Kidney tubule cell (primary cell): ENCODE measurements at places on chromosomes 16 and 17.

DNA sequence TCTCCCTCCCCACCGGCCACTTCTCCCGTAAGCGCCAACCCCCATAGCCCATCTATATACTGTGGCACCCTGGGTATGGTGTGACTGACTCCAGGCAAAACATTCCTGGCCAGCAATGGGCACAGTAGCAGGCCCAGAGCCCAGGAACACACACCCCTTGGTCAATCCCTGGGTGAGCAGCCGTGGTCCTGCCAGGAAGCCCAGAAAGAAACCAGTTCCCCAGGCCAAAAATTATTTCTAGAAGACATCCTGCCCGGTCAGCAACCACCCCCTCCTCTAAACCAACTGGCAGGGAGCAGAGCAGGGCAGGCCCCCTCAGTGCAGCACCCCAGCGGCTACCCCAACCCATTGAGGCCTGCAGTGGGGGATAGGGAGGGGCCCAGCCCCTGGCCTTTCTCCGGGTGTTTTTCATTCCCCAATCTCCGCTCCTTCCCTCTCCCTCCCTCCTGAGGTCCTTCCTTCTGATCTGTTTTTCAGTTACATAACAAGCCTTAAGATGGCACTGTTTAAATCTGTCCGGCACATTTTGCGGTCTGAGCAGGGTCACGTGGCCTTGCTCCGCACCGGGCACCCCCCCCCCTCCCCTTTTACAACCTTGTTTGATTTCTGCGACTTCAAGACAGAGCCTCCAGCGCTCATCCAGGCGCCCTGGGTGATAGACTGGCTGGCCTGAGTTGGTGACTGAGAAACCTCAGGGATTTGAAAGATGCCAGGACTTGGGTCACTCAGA is 2.0 kb downstream of the NPTX1 start:
- peak; percentile 38 for DNase-seq

DNA sequence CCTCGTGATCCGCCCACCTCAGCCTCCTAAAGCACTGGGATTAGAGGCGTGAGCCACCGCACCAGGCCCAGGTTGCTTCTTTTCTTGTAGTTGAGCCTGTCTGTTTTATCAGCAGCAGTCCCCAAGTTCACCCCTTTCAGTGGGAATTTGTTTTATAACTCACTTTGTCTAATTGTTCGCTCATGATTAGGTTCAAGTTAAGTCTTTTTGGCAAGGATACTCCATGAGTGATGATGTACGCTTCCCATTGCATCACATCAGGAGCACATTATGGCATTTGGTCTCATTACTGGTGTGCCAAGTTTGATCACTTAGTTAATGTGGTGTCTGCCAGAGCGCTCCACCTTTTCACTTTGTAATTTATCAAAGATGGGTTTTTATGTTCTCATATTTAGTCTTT is 14.4 kb upstream of the GJD3 start:
- DNase-seq, result no peak

DNA sequence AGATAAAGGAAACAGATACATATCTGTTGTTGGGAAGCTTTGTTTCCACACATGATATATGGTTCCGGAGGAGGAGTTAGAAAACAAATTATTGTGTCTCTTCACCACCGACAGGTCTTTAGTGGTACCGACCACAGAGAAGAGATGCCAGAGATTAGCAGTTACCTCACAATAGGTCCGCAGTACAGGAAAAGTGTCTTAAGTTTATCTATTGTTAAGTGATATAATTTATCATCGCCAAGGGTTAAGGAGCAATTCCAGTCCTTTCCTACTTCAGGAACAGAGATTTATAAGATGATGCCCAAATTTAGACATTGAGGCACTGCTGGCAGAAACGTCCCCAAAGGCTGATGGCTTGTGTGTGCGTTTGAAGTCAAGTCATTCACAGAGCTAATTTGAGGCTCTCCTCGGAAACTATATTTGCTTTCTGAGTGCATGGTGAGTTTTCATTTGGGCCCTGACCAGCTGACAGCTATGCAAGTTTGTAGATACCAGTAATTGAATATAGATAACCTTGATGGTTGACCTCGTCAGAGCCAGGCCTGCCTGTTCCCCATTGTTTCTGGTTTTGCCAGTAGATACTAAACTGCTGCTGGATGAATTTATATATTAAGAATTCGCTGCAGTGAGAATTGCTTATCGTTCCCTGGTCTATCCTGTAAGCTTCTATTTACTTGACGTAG is 196.4 kb upstream of the IRX3 start:
- no peak for DNase-seq

GRCh38 chr17:58278661-58279015 is 2.1 kb downstream of the MPO start:
- peak; percentile 9 for DNase-seq

- no peak for DNase-seq
Measured at GRCh38 chr16:80874925-80875324, 70.5 kb upstream of the CDYL2 start.

DNA sequence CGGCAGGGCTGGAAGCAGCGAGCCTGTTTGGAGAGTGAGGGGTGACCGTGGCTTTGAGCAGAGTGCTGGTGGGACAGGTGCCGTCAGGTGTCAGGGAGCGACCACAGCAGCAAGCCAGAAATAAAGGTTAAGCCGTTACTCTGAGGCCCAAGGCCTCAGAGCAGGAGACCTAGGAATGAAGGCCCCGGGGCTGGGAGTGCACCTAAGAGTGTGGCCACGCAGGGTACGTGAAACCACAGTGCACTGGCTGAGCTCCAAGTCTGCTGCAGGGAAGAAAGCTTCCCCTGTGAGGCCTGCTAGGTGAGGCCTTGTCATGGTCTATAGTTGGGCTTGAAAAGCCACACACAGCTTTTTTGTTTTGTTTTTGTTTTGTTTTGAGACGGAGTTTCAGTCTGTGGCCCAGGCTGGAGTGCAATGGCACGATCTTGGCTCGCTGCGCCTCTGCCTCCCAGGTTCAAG is 8.7 kb downstream of the CLUAP1 start:
- DNase-seq, result peak; percentile 31

GRCh38 chr17:17605083-17605728 is 13.7 kb upstream of the PEMT start:
- DNase-seq, result no peak
